ENCODE measurements at places on chromosomes 16 and 17. TPM values are rescaled to one million over a fixed set of nuclear protein-coding genes. Genes with fewer than 3 reads are reported as not detected.

The TBC1D3D gene
- 2.5 TPM for polyA plus RNA-seq

The SLC47A1 gene
- polyA plus RNA-seq: 10.7 TPM

The MRC2 gene
- polyA plus RNA-seq: 0.10 TPM

The SEBOX gene
- not detected for polyA plus RNA-seq

The KRTAP4-9 gene
- not detected for polyA plus RNA-seq

The MT1F gene
- polyA plus RNA-seq: 4.8 TPM

The ASPA gene
- 9.6 TPM for polyA plus RNA-seq

The CD7 gene
- polyA plus RNA-seq: not detected
